ENCODE measurements at places on chromosomes 13 and 19. TPM values are rescaled to one million over a fixed set of nuclear protein-coding genes. Genes with fewer than 3 reads are reported as not detected.

Gene C13orf42
- total RNA-seq, result 0.96 TPM

DNA sequence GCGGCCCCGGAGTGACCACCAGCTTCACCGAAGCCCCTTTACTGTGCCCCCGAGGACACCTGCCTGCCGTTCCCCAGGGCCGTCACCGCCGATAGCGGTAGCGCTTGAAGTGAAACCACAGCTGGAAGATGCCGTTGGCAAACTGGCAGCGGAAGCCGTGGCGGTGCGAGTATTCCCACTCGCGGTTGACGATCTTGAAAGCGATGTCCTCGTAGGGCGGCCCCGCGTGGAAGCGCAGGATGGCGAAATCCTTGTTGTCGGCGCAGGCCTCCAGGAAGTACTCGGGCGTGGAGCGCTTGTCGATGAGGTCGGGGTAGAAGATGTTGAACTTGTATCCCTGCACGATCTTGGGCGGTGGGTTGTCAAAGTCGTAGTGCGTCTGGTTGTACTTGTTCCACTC lies 5.2 kb upstream of the TBXA2R start:
- no peaks in the 10 kb centered on the region for H3K36me3 ChIP-seq
- H3K4me3 ChIP-seq, result no peak overlapping the region
- H3K4me1 ChIP-seq, result peaks cover 12% of the 10 kb centered on the region
- H3K27me3 ChIP-seq, result peaks cover 12% of the 10 kb centered on the region
- DNase-seq, result no peak

Gene ATP4B
- total RNA-seq, result not detected

- H3K27me3 ChIP-seq, result no peaks in the 10 kb centered on the region
- no peaks in the 10 kb centered on the region for H3K36me3 ChIP-seq
- no peak for DNase-seq
These were observed 13.4 kb downstream of the TECR start for GRCh38 chr19:14542711-14543328.

DNA sequence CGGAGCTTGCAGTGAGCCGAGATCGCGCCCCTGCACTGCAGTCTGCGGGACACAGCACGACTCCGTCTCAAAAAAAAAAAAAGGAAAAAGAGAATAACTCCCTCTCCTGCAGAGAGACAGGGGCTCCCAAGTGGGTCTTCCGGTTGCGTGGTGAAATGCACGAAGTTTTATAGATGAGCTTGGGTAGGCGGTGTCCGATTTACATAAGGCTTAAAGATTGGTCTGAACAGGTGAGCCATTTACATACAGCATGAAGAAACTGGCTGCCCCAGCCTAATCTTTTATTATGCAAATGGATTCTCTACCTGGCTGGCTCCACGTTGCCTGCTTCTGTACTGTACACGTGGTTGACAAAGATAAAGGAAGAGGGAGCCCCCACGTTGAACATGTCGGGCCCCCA lies 19.5 kb downstream of the ADGRE2 start:
- DNase-seq, result peak; percentile 16
- no peaks in the 10 kb centered on the region for H3K36me3 ChIP-seq
- H3K4me3 ChIP-seq, result peak overlapping the region; percentile 45
- no peaks in the 10 kb centered on the region for H3K27me3 ChIP-seq
- H3K27ac ChIP-seq, result no peak overlapping the region

Gene JAK3
- total RNA-seq, result 3.9 TPM

GRCh38 chr13:26908126-26908525 lies 147.5 kb upstream of the GPR12 start:
- no peaks in the 10 kb centered on the region for H3K4me1 ChIP-seq
- H3K27me3 ChIP-seq, result no peaks in the 10 kb centered on the region
- no peak overlapping the region for H3K4me3 ChIP-seq
- no peak for DNase-seq
